SK-N-SH treated with all-trans-retinoic acid at 6 μM for 48 hours (cell line): ENCODE measurements at places on chromosomes 4 and X.
A peak's percentile ranks its signal among the peaks of the same experiment; 100 is the strongest.

- no peak for ATAC-seq
Measured at GRCh38 chrX:23887918-23888317, 19.8 kb downstream of the APOO start.

DNA sequence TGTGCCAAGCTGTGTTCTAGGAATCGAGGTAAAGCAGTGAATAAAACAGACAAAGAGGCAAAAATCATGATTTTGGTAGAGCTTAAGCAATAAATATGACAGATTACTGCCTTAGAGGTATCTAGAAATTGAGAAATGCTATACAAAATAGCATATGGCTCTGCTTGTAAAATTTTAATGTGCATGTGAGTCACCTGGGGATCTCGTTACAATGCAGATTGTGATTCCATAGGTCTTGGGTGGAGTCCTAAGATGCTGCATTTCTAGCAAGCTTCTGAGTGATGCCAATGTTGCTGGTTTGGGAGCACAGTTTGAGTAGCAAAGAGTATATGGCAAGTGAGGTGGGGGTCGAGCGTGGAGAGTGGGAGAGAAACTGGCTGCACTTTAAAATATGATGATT is 697.3 kb upstream of the MAGEB2 start:
- ATAC-seq, result no peak

- ATAC-seq, result peak; percentile 37
Measured at GRCh38 chrX:16870862-16871815, 977 bp upstream of the RBBP7 start.

DNA sequence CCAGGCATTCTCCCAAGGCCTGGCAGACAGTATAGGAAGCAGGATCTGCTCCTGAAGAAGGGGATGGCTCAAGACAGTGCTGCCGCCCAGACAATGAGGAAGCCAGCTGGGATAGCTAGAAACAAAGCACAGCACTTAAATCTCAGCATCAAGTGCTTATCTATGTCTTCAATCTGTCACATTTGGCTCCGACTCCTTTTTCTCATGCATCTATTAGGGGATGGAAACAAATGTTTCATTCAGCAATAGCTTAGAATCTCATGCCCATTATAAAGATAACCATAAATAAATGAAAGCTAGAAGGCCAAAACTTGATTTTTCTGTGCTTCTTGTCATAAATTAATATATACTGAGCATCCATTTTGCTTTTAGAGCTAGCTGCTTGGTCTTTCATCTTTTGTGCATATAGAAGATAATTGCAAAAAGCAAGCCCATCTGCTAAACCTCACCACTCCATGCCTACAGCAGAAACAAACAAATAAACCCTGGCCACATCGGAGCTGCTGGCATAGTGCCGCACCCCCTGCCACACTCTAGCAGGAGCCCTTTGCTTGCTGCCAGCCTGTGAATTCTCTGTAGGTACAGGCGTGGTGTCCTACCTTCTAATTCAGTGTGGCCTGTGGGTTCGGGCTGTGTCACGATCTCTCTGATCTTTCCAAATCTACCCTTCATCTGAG is 75.9 kb downstream of the AASDH start:
- ATAC-seq, result peak; percentile 96

DNA sequence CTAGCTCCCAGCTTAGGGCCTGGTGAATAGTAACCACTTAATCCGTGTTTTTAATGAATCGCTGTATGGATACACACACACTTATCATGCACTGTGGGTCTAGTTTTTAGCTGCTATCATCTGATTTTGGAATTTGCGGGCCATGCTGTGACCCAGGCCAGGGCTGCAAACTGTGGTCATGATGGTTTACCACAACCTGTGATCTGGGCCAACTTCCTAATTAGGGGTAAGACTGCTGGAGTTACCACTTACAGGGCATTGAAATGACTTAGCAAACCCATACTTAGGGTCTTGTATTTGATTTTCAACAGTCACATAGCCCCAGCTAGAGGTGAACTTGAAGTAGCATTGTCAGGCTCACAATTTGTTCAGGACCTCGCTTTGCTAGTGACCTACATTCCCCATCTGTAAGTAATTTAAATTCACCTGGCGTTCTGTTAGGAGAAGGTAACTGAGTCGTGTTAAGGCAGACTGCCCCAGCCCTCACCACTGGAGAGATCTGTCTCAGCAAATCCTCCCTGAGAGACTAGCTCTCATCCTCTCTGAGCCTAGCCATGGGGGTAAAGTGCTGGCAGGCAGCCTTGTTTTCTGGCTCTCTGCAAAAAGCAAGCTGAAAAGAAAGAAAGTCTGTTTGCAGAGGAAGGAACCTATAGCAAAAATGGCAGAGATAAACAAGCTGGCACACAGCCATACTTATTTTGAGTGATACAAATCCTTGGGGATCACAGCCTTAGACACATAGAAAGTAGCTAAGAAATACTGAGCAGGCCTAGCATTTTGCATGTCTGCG is 33.8 kb upstream of the EGFL6 start:
- ATAC-seq, result no peak

- ATAC-seq, result no peak
Measured at GRCh38 chr4:88780389-88780788, 82.8 kb upstream of the NAP1L5 start.
